Cerebellar nuclear complex (tissue), 1 donor: ENCODE measurements at places on chromosomes 5 and 9.

GRCh38 chr9:113948891-113949570 lies 72.9 kb downstream of the ZNF618 start:
- DNase-seq: no peak

- DNase-seq: no peak
Measured at GRCh38 chr5:177447066-177447610, 524 bp downstream of the PRR7 start.

- DNase-seq: peak; percentile 10
Measured at GRCh38 chr9:101486693-101487442, 46.8 kb upstream of the RNF20 start.

DNA sequence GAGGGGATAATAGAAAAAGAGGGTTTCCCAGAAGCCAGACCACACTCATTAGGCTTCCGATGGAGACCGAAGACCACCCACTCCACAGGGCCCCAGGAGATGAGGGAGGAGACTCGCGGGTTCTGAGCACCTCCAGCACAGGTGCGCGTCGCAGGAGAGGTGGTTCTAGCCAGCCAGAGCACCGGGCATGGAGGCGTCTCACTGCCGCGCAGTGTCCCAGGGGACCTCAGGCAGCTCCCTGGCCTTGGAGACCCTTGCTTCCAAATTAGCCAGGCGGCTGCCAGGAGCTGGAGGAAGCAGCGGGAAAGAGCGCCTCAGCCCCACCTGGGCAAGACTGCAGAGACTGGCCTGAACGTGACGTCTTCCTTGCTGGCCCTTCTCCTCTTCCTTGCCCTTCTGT lies 115.4 kb upstream of the FBXL7 start:
- no peak for DNase-seq

DNA sequence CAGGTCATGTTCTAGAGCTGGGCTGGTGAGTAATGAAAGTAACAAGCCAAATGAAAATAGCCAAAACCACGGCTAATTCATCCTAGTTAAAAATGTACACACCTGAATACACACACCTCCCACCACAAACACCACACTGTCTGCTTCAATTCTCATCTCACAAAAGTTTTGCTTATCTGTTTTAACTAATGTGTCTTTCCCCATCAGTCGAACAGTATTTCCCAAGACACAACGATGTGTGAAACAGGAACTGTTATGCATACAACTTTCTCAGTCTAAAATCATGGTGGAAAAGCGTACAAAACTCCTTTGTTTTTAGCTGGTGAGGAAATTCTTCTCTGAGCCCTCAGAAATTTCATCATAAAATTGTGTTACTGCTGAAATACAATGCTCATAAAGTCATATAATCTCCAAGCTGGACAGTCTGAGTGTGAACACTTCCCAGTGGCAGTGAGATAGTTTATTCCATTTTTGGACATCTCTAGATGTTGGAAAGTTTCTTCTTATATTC lies 242.4 kb downstream of the EFNA5 start:
- DNase-seq: no peak

- no peak for DNase-seq
Measured at GRCh38 chr5:1779782-1780613, 19.6 kb downstream of the MRPL36 start.

GRCh38 chr9:89871871-89872331 lies 267.1 kb downstream of the GADD45G start:
- DNase-seq: no peak

GRCh38 chr5:21152611-21153010 lies 1164.6 kb upstream of the CDH18 start:
- DNase-seq: no peak

DNA sequence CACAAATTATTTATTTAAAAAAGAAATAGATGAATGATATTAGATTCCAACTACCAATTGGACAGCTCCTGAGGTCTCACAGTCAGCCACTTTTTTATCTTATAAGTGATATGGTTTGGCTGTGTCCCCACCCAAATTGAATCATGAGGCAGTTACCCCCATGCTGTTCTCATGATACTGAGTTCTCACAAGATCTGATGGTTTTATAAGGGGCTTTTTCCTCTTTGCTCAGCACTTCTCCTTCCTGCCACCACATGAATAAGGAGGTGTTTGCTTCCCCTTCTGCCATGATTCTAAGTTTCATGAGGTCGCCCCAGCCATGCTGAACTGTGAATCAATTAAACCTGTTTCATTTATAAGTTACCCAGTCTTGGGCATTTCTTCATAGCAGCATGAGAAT lies 12.9 kb downstream of the NLN start:
- DNase-seq: no peak

DNA sequence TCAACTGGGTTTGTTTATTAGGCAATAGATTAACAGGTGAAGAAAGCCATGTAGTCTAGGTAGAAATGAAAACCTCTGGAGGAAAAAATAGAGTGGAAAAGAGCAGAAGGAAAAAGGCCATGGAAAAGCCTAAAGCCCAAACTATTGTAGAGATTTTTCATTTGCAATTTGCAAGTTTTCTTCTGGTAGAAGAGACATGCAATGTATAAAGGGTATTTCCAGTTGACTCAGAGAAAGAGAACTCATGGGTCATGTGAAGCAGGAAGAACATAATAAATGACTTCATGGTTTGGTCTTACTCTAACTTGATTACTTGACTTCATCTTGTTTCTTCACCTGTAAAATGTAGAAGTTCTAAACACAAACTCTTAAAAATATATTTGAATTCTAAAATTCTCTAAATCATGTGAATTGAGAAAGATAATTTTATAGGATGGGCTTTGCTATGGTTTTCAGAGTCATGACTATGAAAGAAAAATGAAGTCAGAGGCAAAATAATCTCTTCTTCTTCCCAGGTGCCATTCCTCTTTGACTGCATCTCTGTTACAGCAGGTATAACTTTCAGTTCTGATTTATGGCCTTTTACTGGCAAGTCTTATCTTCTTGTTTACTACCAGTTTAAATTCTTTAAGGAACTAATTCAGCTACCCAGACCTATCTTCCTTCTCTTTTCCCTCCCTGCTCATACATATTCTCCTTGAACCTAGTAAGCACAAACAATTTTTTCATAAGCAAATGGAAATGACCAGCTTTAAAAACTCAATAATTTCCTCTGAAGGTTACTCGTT lies 47.7 kb upstream of the TMC1 start:
- no peak for DNase-seq

DNA sequence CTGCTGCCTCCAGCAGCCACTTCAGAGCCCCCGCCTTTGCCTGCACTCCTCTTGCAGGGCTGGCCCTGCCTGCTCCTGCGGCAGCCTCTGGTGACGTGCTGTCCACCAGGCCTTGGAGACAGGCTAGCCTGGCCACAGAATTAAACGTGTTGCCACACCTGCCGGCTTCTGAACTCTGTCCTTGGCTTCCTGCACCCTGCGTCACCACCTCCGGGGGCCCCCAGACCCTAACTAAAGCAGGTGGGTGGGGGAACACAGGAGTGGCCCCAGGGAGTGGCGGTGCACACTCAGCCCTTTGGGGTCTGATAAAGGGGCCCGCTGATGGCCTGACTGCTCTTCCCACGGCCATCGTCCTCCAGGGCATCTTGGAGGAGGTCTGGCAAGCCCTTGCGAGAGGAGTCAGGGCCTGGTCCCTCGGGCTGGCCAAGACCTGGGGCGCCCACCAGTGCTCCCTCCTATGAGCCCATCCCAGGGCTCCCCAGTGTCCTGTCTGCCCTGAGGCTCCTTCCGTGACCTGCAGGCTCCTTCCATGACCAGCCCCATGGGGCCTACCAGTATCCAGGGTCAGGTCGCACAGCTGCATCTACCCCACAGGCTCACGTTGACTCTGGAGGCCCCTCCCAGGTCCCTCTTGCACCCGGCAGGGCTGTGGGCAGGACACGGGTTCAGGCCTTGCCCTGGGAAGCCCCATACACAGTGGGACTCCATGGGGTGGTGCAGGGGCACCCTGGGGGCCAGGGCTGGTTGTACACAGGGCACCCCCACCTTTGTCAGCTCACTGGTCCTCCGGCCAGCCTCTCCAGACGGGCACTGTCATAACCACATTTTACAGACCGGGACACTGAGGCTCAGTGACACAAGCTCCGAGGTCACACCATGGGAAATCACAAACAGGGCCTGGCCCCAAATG lies 1.0 kb upstream of the MAMDC4 start:
- no peak for DNase-seq

GRCh38 chr9:78397045-78397444 lies 100.1 kb downstream of the PSAT1 start:
- no peak for DNase-seq

- DNase-seq: no peak
Measured at GRCh38 chr5:122015471-122015870, 53.7 kb downstream of the SRFBP1 start.

GRCh38 chr5:6434731-6435130 lies 13.9 kb upstream of the UBE2QL1 start:
- DNase-seq: no peak

DNA sequence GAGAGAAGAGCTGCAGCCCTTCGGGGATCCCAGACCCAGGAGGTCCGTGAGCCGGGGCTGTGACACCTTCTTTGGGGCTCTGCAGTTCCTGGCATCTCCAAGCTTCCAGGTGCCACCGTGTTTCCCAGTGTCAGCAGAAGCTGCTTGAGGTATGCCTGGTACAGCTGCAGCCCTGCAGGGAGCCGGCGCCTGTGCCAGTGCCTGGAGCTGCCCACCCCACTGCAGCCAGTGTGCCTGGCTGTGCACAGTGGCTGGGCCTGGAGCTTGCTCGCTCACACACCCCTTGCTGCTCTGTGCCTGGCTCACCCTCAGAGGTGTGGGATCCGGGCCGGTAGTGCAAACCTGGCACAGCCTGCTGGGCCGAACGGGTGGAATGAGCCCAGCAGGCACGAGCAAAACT lies 65.5 kb downstream of the NACC2 start:
- DNase-seq: no peak

DNA sequence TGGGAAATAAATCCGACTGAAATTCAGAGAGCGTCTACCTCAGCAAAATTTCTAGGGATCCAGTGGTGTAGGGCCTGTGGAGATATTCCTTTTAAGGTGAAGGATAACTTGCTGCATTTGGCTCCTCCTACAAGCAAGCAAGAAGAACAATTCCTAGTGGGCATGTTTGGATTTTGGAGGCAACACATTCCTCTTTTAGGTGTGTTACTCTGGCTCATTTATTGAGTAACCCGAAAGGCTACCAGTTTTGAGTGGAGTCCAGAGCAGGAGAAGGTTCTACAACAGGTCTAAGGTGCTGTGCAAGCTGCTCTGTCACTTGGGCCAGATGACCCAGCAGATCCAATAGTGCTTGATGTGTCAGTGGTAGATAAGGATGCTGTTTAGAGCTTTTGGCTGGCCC lies 862.4 kb upstream of the CDH9 start:
- no peak for DNase-seq

DNA sequence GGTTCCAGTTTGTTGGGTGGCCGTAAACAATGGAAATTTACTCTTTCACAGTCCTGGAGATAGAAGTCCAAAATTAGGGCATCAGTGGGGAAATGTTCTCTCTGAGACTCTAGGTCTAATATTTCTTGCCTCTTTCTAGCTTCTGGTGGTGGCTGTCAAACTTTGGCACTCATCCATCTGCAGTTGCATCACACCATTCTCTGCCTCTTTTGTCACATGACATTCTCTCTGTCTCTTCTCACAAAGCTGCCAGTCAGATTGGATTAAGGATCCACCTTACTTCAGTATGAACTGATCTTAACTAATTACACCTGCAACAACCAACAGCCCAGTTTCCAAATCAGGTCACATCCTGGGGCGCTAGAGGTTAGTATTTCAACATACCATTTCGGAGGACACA lies 222.9 kb upstream of the FTMT start:
- DNase-seq: no peak

GRCh38 chr9:107007402-107007801 lies 144.4 kb downstream of the ZNF462 start:
- DNase-seq: no peak

DNA sequence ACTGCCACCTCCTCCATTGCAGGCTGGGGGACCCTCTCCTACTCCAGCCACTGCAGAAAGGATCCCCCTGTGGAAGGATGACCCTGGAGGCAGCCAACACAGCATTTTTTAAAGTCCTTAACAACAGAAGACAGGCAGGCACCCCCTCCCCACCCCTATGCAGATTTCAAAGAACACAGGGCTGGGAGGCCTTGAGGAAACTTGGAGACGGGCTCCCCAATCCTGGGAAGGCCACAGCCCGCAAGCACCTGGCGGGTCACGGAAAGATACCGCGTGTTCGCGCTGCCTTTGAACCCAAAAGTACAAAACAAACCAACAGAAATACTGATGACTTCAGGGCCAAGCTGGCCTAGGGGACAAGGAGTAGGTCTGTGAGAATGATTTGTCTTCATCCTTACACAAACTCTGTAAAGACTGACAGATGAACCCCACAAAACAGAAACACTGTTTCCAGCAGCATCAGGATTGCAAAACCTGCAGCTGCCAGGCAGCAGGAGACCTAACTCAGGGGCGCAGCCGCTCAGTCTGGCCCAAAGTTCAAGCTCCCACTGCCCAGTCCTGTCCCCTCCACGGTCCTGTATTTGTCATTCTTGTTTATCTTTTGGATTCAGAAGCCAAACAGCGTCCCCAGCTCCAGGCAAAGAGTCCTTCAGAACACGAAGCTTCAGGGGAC lies 13.8 kb downstream of the VAV2 start:
- no peak for DNase-seq

GRCh38 chr9:21102305-21102704 lies 24.6 kb upstream of the IFNB1 start:
- no peak for DNase-seq

- DNase-seq: no peak
Measured at GRCh38 chr9:138014563-138014945, 137.0 kb downstream of the CACNA1B start.

GRCh38 chr9:107243742-107244141 lies 39.3 kb upstream of the RAD23B start:
- no peak for DNase-seq

DNA sequence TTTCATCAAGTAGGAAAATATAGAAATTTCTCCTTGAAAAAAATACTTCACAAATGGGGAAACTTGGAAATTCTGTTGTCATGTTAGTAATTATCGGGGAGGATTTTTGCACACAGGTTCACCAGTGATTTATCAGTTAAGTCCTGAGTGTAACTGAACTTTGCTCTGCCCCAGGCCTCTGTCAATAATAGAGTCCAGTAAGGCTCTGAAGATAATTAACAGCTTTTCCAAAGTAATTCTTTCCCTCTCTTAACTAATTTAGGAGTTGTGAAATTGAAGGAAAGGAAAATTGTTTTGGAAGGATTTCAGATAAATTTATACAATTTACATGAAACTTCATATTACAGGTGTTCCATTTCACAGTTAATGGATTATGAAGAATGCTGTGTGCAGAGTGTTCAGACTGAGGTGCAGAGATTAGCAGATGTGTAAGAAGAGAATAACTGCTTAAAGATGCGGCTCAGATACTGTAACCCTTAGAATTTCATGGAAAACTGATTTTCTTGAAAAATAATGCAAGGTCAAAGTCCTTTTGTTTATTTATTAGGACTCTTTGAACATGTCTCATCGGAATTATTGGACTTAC lies 2.9 kb upstream of the AGXT2 start:
- DNase-seq: no peak

GRCh38 chr5:73655521-73656160 lies 29.6 kb downstream of the ARHGEF28 start:
- DNase-seq: no peak

GRCh38 chr9:69865986-69866385 lies 45.4 kb downstream of the CFAP95 start:
- no peak for DNase-seq
